Effector memory CD8-positive, alpha-beta T cell (primary cell): ENCODE measurements at places on chromosomes 2 and 18.

- DNase-seq = peak; percentile 48
Observed at GRCh38 chr2:101012706-101013181, 10.7 kb downstream of the RPL31 start.

DNA sequence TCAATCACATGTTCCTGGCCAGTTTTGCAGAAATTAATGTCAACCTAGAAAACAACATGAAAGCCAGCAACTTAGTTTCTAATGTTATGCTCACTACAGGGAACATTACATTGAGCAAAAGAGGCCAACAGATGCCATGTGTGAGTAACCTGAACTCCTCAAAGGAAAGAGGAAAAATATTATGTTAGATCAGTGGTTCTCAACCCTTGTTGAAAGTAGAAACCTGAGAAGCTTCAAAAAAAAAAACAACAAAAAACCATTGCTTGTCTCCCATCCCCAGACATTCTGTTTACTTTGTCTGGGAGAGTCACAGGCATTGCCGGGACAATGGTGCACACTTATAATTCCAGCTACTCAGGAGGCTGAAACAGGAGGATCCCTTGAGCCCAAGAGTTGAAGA, 57.7 kb downstream of the METTL4 start:
- no peak for DNase-seq

DNA sequence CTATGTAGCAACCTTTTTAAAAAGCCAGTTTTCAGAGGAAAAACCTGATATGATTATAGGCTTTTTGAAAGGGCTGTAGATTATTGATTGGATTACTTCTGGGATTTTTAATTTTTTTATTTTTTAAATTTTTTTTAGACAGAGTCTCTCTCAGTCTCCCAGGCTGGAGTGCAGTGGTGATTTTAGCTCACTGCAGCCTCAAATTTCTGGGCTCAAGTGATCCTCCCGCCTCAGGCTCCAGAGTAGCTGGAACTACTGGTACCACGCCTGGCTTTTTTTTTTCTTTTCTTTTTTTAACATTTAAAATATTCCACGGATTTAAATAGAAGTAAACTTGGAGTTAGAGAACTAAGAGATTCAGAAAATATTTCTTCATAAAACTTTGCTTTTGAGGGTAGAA, 1.2 kb downstream of the MRPL19 start:
- DNase-seq = no peak

DNA sequence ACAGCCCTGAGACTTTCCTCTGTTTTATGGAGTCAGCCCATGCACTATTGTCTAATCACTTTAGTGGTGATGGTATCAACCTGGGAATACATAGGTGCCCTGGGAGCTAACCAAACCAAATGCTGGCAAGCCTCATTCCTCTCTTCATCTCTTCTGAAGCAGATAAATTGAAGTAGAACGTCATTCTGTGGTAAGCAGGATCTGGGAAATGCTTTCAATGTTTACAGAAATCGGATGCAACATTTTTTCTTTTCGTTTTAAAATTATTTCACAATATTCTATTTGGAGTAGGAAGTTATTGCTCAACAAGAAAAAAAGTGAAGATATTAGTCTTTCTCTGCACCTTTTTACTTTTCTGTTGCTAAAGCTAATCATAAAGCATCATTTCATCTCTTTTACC, 114.2 kb downstream of the RBMS1 start:
- no peak for DNase-seq

- DNase-seq = no peak
Observed at GRCh38 chr2:233411162-233411561, 56.9 kb downstream of the DGKD start.

DNA sequence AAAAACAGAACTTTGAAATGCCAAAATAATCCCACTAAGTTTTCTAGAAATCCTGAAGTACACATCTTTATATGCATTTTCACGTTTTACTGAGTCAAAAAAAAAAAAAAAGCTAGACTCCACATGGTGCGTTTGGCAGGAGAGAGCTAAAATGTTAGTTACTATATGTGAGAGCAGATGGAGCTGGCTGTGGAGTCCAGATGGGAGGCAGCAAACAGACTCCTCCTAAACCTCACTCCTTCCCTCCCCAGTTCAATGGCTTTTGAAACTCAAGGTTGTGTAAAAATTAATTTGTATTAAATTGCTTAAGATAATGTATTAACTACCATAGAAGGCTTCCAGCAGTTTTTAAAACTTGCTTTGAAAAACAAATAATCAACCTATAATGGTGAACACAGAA, 248.8 kb downstream of the AGPS start:
- DNase-seq = no peak

GRCh38 chr2:31138037-31138962, at the start of gene GALNT14:
Gene GALNT14 (minus strand): TSS chr2:31138440. CDS start chr2:31138086, 354 bp downstream.
- DNase-seq = no peak

GRCh38 chr2:52676056-52676455, 1091.5 kb upstream of the CHAC2 start:
- no peak for DNase-seq

- no peak for DNase-seq
Observed at GRCh38 chr18:31386741-31387140, 10.2 kb downstream of the DSG4 start.

GRCh38 chr2:189109921-189110397, 69.6 kb downstream of the COL5A2 start:
- no peak for DNase-seq

GRCh38 chr2:75221862-75222261, 22.5 kb upstream of the TACR1 start:
- no peak for DNase-seq

DNA sequence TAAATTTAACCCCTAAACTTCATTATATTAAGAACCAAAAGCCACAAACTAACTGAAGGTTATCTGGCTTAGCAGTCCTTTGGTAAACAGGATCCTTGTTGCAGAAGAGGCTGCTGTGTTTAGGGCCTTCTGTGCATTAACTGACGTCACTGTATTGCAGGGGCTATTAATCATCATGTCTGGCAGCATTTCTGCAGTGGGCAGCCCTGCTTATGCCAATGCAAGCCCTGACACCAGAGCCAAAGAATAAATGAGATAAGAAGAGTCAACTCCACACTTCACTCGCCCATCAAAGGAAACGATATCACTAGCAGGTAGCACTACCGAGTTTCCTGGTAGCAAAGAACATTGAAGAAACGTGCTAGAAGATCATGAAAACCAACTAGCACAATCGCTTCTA, 110.6 kb downstream of the PLEKHM3 start:
- no peak for DNase-seq

GRCh38 chr18:75556841-75557240, 129.3 kb upstream of the SMIM21 start:
- DNase-seq = no peak
